Effector memory CD4-positive, alpha-beta T cell (primary cell): ENCODE measurements at places on chromosomes 6 and 20.

GRCh38 chr6:132084811-132085509, 133.8 kb upstream of the CCN2 start:
- no peak for DNase-seq

- DNase-seq = no peak
Measured at GRCh38 chr20:31890646-31891045, 20.2 kb downstream of the TTLL9 start.

DNA sequence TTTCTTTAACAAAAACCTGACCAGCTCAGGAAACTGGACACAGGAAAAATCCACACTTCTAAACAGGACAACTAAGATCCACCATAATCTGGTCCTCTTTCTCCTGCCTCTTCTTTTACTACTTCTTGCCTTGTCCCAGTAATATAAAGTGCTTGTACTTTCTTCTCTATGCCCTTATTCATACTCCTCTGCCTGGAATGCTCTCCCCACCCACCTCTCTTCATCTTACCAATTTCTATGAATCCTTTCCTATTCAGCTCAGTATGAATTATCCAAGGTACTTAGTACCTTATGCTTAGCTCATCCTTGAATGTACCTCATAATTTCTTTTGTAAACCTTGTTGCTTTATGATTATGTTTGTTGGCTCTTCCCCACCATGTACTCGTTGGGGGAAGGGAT, 159.4 kb downstream of the CDK19 start:
- DNase-seq = no peak

- DNase-seq = no peak
Measured at GRCh38 chr6:105786890-105787655, 299.1 kb upstream of the PRDM1 start.

DNA sequence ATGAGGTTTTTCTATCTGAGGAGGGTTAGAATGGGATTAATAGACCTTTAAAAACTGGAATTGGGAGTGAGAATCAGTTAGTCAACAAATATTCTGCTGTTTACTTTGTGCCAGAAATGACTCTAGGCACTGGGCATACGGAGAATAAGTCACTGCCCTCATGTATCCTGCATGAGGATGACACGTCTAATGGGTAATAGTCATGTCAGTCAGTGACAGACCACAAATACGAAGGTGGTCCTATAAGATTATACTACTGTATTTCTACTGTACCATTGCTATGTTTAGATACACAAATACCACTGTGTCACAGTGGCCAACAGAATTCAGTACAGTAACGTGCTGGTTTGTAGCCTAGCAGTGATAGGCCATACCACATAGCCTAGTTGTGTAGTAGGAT, 30.7 kb downstream of the ZFAND3 start:
- no peak for DNase-seq

GRCh38 chr6:15131234-15131633, 114.6 kb upstream of the JARID2 start:
- no peak for DNase-seq

DNA sequence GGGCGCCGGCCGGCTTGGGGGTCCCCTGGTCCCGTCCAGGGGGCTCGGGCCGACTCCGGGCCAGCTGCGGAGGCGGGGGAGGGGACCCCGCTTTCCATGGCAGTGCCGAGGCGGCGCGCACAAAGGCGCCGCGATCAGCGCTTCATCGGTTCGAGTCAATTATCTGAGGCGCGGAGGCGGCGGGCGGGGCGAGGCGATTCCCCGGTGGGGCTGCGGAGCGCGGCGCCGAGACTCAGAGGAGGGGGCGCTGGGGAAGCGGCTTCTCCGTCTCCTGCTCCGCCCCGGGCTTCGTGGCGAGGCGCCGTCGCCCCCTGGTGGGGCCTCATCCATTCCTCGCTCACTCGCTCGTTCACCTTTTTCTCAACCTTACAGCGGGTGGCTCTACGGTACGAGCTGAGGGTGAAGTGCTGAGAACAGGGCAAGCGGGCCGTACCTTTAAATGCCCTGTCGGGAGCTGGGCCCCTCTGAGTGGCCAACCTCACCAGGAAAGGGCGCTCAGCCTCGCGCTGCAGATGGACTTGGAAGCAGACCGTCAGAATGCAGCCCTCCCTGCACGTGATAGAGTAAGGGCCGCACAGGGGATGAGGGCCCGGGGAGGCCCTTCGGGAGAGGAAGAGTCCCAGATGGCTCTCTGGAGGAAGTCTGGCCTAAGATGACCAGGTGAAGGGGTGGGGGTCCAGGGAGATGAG, 39.9 kb downstream of the SLC52A3 start:
- DNase-seq = no peak

GRCh38 chr6:164520916-164521315, 788.5 kb downstream of the C6orf118 start:
- DNase-seq = no peak

DNA sequence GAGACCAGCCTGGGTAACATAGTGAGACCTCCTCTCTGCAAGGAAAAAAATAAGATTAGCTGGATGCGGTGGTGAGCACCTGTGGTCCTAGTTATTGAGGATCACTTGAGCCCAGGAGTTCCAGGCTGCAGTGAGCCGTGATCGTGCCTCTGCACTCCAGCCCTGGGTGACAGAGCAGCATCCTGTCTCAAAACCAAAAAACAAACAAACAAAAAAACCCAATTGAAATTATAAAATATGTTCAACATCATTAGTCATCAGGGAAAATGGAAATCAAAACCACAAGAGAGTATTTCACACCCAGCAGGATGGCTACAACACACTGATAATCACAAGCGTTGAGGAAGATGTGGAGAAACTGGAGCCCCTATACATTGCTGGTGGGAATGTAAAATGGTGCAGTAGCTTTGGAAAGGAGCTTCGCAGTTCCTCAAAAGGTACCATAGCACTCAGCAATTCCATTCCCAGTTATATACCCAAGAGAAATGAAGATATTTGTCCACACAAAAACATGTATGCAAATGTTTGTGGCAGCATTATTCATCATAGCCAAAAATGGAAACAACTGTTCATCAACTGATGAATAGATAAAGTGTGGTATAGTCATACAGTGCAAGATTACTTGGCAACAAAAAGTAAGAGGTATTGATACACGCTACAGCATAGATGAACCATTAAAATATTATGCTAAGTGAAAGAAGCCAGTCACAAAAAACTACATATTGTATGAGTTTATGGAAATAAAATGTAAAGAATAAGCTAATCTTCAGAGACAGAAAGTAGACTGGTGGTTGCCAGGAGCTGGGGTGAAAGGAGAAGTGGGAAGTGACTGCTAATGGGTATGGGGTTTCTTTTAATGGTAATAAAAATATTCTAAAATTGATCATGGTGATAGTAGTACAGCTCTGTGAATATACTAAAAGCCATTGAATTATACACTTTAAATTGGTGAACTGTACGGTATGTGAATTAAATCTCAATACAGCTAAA, 38.7 kb upstream of the RIPOR2 start:
- peak; percentile 25 for DNase-seq

DNA sequence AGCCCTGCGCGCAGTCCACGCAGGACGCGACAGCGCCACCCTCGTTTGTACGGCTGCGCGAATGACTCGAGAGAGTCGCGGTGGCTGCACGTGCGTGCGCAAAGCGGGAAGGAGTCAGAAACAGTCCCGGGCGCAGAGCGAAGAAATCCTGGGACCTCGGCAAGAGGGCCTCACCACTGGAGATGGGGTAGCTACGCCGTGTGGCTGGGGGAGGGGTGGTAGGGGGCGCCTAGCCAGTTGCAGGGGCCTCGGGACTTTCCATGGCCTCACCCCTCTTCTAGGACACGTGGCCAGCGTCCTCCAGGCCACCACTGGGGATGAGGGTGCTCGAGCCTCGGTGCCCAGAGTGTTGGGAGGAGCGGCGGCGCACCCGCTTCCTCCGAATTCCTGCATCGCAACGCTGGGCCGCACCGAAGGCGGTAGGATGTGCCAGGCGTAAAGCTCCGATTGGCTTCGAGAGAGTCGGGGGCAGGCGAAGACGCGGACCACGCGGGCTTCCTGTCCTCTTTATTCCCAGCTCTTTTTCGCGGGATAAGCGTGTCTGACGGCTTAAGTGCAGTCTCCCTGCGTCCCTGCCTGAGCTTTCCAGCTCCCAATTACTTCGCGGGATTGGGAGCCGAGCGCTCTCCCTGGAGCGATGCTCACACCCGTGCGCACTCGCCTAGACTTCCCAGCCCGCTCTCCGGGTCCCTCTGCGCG, 38.7 kb downstream of the NCR2 start:
- no peak for DNase-seq

- DNase-seq = no peak
Measured at GRCh38 chr20:3927486-3928291, 38.5 kb downstream of the PANK2 start.

DNA sequence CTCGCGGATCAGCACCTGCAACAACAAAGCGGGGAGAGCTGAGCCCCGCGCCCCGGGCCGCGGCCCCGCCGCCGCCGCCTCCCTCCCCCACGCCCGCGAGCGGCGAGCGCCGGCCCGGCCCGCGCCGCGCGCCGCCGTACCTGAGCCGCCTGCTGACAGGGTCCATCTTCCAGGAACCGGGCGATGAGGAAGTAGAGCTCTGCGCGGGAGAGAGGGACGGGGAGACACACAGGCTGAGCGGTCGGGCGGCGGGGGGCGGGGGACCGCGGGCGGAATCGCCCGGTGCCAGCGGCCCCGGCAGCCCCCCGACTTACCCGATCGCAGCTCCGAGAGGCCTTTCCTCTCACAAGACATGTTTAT, 359 bp downstream of the PHIP start:
- no peak for DNase-seq

GRCh38 chr6:120077489-120077888, 727.9 kb upstream of the MAN1A1 start:
- DNase-seq = no peak

- no peak for DNase-seq
Measured at GRCh38 chr6:164098857-164099267, 684.3 kb downstream of the QKI start.

GRCh38 chr6:33975661-33976436, 170.0 kb downstream of the GRM4 start:
- no peak for DNase-seq

DNA sequence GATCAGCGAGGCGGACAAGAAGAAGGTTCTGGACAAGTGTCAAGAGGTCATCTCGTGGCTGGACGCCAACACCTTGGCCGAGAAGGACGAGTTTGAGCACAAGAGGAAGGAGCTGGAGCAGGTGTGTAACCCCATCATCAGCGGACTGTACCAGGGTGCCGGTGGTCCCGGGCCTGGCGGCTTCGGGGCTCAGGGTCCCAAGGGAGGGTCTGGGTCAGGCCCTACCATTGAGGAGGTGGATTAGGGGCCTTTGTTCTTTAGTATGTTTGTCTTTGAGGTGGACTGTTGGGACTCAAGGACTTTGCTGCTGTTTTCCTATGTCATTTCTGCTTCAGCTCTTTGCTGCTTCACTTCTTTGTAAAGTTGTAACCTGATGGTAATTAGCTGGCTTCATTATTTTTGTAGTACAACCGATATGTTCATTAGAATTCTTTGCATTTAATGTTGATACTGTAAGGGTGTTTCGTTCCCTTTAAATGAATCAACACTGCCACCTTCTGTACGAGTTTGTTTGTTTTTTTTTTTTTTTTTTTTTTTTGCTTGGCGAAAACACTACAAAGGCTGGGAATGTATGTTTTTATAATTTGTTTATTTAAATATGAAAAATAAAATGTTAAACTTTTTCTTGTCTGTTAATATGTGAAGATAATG, 2.2 kb downstream of the HSPA1B start:
- DNase-seq = no peak

DNA sequence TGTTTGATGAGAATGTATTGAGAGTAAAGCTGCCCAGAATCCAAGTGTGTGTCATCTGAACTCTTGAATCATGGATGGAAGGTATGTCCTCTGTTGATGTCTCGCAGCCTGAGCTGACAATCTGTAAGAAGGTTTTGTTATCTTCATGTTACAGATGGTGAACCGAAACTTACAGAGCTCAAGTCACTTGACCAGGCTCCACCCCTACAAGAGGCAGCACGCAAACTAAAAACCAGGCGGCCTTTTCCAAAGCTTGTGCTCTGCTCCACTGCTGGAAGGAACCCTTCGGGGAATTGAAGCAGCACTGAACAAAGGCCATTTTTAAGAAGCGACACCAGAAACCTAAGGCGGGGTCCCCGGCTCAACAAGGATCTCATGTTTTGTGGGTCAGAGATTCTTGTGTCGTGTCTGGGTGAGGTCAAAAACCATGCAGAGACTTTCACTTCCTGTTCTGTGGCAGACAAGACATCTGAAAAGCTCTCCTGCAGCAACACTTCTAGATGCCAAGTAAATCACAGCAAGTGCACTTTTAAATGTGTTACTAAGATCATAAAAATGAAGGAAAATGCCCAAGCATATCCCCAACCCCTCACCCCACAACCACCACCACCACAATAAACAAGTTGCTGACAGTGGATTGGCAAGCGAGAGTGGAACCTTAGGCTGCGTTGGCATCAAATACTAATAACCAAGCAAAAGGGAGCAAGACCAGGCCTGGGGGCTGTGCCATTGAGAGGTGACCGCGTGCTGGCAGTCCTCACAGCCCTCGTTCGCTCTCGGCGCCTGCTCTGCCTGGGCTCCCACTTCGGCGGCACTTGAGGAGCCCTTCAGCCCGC, 27.3 kb downstream of the NQO2 start:
- no peak for DNase-seq

DNA sequence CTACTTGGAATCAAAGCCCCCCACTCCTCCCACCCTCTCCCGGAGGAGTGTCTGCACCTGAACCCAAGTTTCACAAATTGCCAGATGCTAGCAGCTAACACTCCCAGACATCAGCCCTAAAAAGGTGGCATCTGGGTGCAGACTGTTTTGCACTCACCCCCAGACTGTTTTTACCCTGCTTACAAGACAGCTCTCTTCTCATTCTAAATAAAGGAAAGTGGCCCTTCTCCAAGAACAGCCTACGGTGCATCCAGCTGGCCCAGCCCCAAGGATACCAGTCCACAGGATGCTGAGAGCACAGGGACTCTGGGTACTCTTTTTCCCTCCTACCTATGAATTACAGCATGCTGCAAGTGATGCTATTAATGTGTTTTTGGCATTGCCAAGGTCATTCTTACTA, 842.0 kb upstream of the FLRT3 start:
- no peak for DNase-seq

GRCh38 chr6:109263873-109264700, 118.2 kb downstream of the CD164 start:
- no peak for DNase-seq

DNA sequence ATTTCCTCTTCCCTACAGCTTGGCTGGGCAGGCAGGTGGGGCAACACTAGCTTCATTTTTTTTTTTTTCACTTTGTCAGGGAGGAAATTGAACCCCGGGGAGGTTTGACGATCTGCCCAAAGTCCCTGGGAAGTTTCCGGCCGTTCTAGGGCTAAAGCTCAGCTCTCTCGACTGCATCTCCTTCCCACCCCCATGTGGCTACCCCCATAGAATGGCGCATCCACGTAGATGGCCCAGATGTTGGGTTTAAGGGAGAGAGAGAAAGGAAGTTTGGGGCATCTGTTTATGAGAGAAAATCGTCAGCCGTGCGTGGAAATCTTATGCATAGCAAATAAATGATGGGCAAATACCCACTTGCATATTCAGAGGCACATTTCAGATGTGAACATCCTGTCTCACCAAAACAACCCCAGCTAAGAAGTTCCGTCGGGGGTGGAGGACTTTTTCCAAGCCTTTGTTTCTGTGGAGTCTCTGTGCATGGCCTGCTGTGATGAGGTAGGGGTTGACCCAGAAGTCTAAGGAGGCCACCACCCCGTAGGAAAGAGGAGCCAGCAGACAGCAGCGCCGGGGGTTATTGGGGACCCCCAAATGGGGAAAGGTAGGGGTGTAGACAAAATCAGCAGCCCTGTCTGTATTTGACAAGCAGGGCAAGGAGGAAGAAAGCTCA, 40.5 kb upstream of the ZNF831 start:
- no peak for DNase-seq
